ENCODE measurements at places on chromosomes 4 and X.

DNA sequence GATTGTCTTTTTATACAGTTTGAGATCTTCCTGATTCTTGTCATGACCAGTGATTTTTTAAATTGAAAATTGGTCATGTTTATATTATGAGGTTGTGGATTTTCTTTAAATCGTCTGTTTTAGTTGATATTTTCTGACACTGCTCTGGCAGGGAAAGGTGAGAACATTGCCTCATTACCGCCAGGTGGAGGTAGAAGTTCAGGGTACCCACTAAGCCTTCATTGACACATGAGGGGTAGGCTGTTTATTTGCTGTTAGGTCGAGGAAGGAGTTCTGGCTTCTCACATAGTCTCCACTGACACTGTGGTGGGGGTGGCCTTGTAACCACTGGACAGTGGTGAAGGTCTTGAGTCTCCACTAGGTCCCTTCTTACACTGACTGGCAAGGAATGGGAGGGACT, 117.6 kb upstream of the GPR101 start:
- DNase-seq: no peak

GRCh38 chr4:87949961-87950360, 25.6 kb upstream of the SPP1 start:
- no peak for DNase-seq

DNA sequence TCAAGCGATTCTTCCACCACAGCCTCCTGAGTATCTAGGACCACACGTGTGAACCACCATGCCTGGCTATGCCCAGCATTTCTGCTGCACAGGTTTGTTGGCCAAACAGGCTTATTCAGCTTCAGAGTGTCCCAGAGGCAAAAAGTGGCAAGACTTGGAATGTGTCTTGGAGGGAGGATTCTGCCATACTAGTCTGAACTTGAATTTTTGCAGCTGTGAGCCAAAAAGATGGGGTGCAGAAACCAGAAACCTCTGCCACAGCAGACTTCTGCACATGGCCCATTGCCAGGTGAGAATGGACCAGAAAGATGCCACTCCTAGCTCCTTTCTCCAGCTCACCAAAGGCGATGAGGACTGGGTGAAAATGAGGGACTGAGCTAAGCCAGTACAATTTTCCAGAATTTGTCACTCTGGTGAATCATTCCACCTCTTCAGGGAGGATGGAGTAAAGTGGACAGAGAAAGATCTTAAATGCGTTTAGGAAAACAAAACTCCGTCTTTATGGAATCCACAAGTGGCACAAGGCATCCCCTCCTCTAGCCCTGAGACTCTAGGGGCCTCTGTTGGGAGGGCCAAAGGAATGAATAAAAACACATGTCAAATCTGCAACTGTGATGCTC, 369.1 kb upstream of the CLNK start:
- no peak for DNase-seq

GRCh38 chrX:27924261-27924660, 57.0 kb downstream of the DCAF8L1 start:
- no peak for DNase-seq

DNA sequence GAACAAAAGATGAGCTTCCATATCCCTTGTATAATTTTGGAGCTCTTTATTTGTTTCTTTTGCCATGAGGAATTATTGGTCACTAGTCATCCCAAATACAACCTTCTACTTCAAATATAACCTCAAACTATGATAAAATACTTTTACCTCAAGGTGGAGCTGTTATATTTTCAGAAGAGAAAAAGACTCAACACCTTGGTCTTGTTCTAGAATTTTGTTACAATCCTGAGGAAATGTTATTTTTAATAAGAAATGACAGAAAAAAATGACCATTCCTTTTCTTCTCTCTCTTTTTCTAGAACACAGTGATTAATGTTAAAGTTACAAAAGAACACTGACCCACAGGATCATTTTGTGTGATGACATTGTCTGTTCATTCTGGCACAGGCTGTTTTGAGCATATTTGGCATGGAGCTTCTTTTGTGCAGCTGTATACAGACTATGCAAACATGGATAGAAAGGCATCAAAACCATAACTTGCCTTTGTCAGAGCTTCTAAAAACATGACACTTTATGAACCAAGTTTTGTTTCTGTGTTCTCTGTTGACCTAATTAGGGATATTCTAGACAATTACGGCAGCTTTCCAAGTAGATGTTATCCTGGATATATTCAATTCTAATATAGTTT, 159.6 kb upstream of the CTSO start:
- DNase-seq: no peak

- DNase-seq: peak; percentile 15
These were observed 518 bp downstream of the TACR3 start for GRCh38 chr4:103719105-103719829.

GRCh38 chr4:143135358-143135757, 49.4 kb upstream of the USP38 start:
- DNase-seq: no peak

DNA sequence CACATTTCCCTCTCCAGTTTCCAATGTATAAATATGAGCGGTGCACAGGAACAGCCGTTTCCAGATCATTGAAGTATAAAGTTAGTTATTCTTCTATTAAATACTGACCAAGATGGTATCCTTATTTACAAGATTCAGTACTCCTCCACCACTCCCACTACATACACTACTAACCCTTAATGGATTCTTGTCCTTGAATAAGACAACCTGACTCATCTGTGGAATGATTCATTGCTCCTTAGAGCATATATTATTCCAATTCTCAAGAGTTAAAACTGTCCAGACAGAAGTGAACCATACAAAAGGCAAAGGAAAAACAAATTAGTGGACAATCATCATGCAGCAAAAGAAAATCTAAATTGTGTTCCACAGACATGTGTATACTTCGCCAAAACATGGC, 373.3 kb downstream of the IDS start:
- DNase-seq: no peak

DNA sequence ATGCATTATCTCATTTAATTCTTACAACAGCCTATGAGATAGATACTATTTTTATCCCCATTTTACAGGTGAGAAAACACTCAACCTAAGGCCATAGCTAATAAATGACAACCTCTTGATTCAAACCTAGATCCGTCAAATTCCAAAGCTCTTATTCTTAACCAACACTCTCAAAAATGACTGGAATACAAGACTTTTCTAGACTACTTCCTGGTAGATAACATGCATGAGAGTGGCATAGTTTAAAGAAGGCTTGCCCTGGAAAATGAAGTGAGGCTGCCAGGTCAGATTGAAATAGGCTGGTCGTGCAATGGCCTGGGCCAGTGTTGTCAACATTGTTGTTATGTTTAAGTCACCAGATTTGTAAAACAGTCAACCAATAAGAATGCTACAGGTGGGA, 86.6 kb downstream of the DNAAF6 start:
- DNase-seq: no peak

DNA sequence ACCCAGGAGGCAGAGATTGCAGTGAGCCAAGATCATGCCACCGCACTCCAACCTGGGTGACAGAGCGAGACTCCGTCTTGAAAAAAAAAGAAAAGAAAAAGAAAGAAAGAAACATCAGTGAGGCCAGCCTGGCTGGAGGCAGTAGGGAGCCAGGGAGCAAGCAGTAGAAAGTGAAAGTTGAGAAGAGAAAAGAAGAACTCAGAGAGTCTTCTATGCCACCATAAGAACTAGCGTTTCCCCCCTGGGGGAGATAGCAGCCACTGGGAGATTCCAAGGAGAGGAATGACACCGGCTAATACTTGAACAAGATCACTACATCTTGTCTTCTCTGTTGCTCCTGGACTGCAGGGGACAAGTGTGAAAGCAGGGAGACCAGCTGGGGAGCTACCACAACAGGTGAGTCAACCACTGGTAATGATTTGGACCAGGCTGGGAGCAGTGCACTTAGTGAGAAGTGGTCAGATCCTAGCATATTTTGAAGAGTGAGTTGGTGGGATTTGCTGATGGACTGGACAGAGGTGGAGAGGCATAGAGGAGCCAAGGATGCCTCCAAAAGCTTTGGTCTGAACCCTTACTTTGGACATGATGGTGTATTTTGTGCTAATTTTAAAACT, 33.4 kb downstream of the SLC2A9 start:
- DNase-seq: no peak
